ENCODE measurements at places on chromosomes 5 and 9.

DNA sequence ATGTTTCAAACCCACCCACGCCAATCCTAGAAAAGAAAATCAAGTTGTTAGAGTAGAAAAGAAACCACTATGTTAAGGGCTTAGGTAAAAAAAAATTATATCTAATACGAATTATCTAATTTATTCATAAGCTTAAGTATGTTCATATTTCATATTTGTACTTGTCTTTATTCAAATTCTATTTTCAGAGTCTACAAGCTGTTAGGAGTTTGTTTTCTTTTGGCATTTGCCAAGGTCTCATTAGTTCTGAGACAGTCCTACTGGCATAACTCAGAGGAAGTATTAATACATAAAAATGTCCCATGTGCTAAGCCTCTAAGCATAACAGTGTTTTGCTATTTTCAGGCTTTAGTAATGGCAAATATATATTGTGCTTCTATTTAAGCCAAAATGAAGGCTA, 57.6 kb downstream of the STARD4 start:
- no peak for DNase-seq

GRCh38 chr5:142825378-142826089, 55.4 kb downstream of the ARHGAP26 start:
- DNase-seq, result no peak

- no peak for DNase-seq
Observed at GRCh38 chr5:55936100-55936693, 58.6 kb downstream of the IL6ST start.

GRCh38 chr9:94588681-94589080, 4.9 kb downstream of the FBP2 start:
- DNase-seq, result no peak

DNA sequence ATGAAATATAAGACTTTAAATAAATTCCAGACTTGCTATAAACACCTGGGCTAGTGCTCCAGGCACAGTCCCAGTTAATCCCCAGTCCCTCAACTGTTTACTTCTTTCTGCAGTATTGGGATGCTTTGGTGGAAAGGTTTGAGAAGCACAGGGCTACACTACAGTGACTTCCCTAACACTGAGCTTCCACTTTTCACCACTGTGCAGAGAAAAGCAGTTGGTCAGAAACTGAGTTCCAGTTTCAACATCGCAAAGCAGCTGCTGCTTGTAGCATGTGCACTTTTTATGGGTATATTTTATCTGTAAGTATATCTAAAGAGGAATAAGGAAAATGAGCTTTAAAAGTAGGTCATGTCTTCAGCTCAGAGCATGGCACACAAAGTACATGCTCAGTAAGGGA, 339.7 kb downstream of the NTRK2 start:
- DNase-seq, result no peak

DNA sequence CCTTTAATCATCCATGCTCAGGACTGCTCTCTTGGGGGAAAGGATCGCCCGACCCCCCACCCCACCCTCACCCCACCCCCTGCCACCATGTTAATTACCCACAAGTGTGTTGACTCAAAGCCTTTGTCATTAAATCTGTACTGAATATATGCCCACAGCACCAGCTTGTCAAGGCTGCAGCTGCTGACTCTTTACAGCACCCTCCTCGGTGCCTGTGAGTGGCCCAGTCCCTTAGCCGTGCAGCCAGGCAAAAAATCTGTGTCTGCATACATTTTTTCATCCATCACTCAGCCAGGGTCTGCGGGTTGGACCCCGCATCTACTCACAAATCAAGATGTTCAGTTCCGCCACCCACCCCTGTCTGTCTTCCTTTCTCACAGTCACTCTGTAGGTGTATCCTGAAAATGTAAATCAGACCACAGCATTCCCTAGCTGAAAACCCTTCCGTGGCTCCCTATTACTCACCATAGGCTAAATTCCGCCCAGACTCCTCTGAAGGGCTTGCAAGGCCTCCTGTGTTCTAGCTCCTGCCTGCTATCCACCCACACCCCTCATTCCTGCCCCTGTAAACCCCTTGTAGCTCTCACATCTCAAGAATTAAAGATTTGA, 53.7 kb upstream of the KCNIP1 start:
- peak; percentile 22 for DNase-seq

DNA sequence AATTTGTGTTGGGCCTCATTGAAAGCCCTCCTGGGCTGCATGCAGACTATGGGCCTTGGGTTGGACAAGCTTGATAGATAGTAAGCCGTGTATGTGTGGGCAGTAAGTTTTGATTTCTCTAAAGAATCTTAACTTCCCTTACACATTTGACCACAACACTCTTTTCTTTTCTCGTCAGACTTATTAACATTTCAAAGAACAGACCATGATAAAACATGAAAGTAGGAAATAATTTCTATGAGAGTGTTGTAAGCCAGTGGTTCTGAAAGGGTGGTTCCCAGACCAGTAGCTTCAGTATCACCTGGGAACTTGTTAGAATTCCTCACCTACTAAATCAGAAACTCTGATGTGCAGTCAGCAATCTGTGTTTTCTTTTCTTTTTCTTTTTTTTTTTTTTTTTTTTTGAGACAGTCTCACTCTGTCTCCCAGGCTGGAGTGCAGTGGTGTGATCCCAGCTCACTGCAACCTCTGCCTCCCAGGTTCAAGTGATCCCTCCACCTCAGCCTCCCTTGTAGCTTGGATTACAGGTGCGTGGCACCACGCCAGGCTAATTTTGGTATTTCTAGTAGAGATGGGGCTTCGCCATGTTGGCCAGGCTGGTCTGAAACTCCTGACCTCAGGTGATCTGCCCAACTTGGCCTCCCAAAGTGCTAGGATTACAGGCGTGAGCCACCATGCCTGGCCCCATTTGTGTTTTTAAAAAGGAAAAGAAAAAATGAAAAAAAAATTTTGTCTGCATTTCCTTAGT, 20.0 kb upstream of the GCNT1 start:
- DNase-seq, result no peak

- DNase-seq, result no peak
Observed at GRCh38 chr9:19127871-19128500, 694 bp upstream of the PLIN2 start.
